ENCODE measurements at places on chromosomes 12 and 14.

- DNase-seq, result no peak
Measured at GRCh38 chr14:88630565-88630964, 67.7 kb downstream of the ZC3H14 start.

GRCh38 chr12:94263905-94264561, 115.7 kb downstream of the PLXNC1 start:
- DNase-seq, result no peak

DNA sequence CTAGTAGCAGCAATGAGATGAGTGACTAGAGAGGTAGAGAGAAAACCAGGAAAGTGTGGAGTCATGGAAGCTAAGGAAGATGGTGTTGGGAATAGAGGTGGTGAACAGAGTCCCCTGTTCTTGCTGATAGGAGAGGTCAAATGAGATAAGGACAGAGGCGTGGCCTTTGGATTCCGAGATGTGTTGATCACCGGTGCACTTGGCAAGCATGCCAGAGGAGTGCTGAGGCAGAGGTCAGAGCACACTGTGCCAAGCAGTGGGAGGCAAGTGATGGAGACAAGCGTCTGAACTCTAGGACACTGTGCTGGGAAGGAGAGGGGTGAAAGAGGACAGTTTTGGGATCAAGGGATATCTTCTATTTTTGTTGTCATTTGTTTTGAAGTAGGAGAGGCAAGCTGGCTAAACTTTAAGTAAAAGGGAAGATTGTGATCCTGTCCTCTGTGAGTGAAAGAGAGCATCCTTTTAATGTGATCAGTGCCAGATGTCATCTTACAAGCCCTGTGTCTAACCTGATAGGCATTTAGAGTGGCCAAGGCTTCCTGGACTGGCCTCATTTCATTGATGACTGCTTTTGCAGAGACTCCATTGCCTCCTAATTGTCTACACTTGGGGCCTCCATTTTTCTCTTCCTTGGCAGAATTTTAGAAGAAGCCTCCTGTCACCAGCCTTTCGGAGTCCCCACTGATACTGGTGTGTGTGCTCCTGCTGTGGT, 336.4 kb downstream of the CACNA1C start:
- DNase-seq, result no peak

DNA sequence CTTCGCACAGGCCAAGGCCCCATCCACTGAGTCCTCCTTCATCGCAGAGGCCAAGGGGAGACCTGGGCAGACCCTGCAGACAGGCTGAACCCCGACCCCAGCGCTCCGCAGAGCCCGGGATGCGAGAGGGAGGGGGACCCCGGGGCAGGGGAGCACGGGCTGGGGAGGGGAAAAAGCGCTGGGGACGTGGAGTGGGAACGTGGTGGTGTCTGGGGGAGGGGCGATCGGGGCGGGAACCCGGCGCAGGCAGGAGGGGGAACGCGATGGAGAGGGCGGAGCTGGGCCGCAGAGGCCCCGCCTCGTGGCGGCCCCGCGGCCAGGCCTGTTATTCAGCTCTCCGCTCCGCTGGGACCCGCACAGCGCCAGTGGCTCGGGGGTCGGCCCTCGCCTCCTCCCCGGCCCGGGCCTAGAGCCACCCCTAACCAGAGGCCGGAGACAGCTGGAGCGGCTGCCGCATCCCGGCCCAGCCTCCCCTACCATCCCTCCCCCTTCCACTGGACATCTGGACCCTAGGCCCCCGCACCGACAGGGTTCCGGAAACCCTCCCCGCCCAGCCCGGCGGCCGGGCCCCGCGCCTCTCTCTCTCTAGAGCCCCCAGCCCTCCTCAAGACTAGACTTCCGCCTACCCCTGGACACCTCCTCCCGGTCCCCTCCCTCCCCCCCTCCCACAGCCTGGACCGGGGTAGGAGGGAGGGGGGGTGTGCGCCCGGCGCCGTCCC, at the start of gene ARHGEF25:
Gene ARHGEF25 (plus strand): TSS at position 328 of the 719 bp plus-strand sequence. CDS start 460 bp downstream, outside the sequence.
- DNase-seq, result no peak

- peak; percentile 52 for DNase-seq
Measured at GRCh38 chr12:110780448-110780847, 37.8 kb upstream of the PPP1CC start.

GRCh38 chr14:60278350-60278749, 29.3 kb downstream of the PPM1A start:
- no peak for DNase-seq

GRCh38 chr14:100641274-100641860, 54.1 kb upstream of the BEGAIN start:
- DNase-seq, result no peak

- no peak for DNase-seq
Measured at GRCh38 chr14:89422181-89422951, 5.3 kb upstream of the FOXN3 start.

DNA sequence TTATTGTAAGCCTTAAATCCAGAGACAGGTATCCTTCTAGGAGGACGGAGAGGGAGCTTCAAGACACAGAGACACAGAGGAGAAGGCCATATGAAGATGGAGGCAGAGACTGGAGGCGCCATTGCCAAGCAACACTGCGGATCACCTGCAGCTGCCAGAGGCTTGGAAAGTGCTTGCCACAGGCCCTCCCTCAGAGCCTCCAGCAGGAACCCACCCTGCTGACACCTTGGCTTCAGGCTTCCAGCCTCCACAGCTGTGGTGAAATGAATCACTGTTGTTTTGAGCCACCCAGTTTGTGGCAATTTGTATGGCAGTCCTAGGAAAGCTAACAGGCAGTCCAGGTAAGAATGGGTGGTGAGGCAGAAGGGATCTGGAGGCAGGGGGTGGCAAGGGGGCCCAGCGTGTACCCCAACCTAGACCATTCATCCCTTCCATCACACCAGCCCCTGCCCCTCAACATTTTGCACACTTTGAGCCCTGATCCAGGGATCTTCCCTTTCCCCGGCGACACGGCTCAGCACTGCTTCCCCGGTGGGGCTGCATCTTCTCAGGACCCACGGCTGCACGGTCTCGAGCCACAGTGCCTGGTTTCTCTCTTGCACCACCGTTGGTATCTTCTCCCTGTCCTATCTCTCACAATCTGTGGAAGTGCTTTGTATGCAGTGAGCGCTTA, 22.3 kb upstream of the BCDIN3D start:
- no peak for DNase-seq

GRCh38 chr14:34766606-34767005, 52.2 kb upstream of the CFL2 start:
- DNase-seq, result no peak

GRCh38 chr12:23618718-23619117, 330.8 kb downstream of the SOX5 start:
- no peak for DNase-seq

GRCh38 chr14:33567023-33567728, 383.7 kb downstream of the EGLN3 start:
- DNase-seq, result no peak
